ENCODE measurements at places on chromosomes 4 and X.

- no peak for DNase-seq
Measured at GRCh38 chr4:141155586-141155985, 22.3 kb upstream of the RNF150 start.

DNA sequence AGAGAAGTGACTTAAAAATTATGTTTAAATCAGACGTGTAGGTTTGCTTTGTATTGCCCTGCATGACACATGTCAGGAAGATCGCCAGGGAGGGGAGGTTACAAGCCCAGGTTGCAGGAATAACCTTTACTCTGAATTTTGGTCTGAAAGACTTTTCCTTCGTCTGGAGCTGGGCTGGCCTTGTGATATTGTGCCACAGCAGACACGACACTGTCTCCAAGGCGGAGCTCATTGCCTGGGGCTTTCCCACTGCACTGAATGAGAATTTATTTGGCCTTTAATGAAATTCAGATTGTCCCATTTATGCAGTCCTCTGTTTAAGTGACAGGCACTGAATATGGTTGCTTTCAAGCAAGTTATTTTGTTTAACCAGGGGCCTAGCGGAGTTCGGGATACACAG is 45.1 kb downstream of the RHOH start:
- no peak for DNase-seq

- no peak for DNase-seq
Measured at GRCh38 chrX:110746014-110746413, 49.6 kb downstream of the CHRDL1 start.

DNA sequence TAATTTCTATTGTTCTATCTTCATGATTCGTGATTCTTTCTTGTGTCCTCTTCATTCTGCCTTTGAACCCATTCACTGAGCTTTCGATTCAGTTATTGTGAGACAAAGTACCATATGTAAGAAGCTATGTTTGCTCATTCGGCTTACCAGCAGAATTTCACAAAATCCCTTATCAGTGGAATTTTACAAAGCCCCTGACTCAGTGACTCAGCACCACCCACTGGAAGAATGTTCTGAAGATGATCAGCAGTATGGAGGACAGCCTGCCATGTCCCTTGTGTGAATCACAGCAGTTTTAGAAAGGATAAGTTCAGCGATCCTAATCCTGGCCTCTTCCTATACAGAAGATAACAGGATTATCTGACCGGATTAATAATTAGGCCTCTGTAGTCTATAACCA is 5.8 kb upstream of the UXT start:
- DNase-seq = peak; percentile 11

DNA sequence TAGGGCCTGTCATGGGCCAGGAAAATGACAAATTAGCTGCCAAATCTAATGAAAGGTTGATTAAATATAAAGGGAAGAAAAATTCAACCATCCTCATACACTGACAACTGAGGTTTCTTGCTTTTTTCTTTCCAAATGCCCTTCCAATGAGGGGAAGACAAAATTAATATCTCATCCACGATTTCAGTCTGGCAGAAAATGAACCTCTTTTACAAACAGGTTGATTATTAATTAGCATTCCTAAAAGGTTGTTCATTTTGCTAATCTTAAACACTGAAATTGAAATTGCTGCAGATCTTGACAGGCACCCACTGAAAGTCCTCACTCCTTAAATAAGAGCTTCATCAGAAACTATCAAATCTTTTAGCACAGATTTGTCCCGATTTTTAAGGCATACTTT is 45.5 kb downstream of the NPFFR2 start:
- DNase-seq = no peak
